ELR (cell line): ENCODE measurements at places on chromosomes 11 and 22.

DNA sequence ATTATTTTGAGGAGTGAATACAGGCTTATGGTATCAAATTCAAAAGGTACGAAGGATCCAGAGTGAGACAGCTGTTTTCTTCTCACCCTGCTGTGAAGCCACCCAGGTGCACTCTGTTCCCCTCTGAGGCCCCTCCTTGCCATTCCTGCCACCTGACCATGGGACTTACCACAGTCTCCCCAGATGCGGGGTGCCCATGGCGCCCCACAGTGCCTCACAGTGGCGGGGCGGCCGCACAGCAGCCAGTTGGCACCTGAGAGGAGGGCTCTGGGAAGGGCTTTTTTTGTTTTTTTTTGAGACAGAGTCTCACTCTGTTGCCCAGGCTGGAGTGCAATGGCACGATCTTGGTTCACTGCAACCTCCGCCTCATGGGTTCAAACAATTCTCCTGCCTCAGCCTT, 151.7 kb downstream of the CEP164 start:
- no peak for DNase-seq

DNA sequence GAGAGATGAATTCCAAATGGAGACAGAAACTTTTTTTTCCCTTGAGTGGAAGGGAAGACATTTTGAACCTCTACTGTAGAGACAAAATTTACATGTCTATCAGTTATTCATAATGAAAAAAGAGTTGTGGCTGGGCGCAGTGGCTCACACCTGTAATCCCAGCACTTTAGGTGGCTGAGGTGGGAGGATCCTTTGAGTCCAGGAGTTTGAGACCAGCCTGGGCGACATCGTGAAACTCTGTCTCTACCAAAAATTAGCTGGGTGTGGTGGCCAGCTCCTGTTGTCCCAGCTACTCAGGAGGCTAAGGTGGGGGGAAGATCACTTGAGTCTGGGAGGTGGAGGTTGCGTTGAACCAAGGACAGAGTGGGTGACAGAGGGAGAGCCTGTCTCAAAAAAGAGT, 4.1 kb downstream of the EED start:
- no peak for DNase-seq

DNA sequence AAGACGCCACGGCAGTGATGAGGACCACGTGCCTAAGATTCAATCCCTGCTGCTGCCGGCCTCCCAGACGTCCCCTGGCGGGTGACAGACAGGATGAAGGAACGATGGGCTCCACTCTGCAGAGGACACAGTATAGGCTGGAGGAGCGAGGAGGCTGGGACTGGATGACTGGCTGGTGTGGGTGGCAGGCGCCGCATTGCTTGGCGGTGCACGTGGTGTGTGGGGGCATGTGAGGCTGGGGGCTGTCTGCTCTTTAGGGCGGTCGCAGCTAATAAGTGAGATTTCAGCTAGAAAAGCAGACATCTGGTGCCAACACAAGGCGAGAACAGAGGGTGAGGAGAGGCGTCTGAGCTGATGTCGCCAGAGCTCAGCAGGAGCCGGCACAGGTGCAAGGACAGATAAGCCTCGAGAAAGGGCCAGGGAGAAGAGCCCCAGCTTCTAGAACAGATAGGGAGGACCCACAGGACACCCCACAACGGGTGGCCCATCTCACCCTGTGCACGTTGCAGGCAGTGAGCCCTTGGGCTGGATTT, 33.2 kb downstream of the TSPAN4 start:
- DNase-seq: no peak

- DNase-seq: no peak
Measured at GRCh38 chr11:111612224-111612623, 10.0 kb downstream of the SIK2 start.

DNA sequence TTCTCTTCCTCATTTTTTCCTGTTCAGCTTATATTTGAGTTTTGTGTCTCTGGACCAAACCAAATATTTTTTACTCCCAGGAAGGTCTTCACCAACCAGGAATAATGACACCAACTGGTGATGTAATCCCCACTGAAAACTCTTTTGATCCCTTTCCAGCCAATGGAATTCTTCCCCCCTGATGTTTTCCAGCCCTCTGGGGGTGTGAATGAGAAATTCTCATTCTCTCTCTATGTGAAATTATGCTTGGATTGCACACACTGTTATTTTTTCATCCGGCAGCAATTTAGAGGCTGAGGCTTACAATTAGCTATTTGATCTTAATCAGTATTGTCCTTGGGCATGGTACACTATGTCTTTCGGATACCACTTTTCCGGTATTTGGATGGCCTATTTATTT, 39.5 kb upstream of the SLC1A2 start:
- DNase-seq: no peak
